RKO (cell line): ENCODE measurements at places on chromosomes 6 and 20.
A peak's percentile ranks its signal among the peaks of the same experiment; 100 is the strongest.

DNA sequence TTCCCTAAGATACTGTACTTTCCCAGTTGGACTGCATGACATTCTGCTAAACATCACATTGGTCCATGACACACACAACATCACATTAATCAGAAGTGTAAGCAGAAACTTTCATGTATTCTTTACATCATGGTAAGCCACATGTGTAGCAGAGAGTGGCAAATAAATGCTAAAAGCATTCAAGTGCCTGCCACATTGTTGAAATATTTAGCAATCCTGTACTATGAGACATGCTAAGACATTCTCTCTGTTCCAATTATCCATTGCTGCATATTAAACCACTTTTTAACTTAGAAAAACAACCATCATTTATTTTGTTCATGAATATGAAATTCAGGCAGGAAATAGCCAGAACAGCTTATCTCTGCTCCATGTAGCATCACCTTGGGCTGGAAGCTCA lies 207.7 kb upstream of the GJE1 start:
- DNase-seq, result no peak

DNA sequence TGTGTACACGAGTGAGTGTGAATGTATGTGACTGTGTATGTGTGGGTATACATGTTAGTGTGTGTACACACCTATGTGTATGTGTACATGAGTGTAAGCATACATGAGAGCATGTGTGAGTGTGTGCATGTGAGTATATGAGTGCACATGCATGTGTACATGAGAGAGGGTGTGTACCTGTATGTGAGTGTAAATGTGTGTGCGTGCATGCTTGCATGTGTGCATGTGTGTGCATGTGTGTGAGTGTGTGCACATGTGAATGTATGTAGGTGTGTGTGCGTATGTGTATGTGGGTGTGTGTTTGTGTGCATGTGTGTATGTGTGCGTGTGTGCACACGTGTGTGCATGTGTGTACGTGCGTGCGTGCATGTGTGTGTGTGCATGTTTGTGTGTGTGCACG lies 183.4 kb downstream of the BMP7 start:
- no peak for DNase-seq

DNA sequence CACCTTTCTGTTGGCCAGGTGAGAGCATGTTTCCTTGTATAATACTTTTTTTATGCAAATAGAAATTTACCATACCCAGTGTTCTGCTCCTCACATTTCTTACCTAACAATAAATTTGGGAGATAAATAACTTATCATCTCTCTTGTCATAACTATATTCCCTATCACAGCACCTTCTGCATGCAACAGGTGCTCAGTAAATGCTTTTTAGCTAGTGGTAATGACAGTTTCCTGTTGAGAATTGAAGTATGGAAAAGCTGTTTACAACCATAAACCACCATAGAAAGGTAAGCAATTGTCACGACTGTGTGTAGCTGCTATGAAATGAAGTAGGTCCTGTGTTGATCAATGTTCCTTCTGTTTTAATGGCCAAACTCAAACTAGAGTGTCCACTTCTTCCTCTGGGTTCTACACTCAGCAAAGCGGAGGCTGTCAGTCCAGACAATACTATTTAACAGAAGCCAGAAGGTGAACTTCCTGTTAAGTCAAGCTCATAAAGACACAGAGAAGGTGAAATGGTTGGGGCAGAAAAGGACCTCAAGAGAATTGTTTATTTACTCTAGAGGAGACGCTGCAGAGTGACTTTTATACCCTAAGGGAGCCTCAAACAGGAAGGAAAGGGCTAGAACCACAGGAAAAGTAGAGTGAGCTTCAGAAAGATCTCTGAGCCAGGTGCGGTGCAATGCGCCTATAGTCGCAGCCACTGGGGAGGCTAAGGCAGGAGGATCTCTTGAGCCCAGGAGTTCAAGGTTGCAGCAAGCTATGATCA lies 84.0 kb upstream of the SLC22A16 start:
- no peak for DNase-seq

DNA sequence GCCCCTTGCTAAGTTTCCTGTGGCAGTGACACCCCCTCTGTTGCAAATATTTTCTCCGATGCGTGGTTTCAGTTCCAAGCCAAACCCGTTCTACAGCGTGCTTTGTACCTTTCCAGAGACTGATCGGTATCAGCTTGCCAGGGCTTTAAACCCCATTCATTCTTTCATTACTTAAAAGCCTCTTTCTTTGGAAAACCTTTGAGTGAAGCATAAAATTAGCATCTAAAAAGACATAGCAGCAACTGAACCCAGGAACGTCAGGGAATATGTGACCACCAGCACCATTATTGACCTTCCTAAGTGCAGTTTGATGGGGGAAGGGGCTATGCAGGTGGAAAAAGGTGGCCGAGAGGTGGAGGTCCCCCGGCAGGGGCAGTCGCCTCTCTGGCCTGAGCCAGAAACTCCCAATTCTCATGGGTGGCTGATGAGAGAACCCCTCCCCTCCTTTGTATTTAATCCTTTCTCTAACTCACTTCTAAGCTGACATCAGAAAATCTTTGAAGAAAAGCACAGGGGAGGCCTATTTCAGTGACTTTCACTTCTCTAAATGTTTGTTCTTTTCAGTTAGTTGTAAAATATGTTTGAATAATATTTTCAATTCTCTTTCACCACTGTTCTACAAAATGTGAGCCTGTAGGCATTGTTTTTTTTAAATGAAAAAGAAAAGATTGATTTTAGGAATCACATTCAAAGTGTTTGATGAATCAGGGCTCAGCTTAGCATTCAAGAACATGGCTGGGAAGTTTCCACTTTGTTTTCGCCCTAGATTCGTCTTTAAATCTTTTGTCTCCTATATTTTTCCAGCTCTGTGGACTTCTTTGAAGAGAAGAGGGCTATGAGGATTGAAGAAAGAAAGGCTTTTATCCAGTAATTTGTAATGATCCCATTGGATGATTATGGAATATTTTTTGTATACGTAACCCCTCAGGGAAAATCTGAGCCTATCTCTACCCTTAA lies 89.2 kb downstream of the RSPH3 start:
- DNase-seq, result no peak

- peak; percentile 42 for DNase-seq
Measured at GRCh38 chr20:58224097-58224496, 4.4 kb downstream of the ANKRD60 start.

GRCh38 chr6:106134087-106134770 lies 48.1 kb downstream of the PRDM1 start:
- DNase-seq, result no peak

DNA sequence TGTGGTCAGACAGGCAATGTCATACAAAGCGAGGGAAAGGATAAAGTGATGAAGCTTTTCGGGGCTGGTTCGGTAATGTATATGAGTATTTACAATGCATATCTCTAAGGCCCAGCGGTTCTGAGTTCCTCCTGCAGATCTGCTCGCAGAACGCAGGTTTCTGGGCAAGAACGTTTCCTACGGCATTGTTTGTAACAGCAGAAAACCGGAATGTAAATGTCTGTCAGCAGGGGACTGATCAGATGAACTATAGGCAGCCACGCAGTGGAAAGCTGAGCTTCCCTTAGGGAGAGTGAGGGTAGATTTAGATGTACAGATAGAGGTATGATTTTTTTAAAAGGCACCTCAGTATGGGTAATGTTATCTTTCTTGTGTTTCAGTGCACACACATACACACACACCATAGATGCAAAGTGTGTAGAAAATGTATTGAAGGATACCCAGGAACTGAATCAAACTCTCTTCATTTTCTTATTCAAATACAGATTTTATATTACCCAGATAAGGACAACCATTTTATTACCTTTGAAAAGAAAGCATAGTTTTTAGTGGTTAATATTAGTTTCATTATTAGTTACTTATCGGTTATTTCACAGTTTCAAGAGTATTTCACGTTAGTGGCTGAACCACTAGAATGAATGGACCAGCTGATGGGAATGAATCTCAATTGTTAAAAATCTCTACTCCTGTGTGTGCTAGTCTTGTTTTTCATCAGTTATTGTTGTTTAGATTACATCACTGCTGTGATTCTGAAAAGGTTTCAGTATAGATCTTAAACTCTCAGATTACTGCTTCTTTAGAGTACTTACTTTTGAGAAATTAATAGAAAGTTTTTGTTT lies 56.2 kb downstream of the SNX9 start:
- DNase-seq, result no peak

GRCh38 chr20:38108986-38109541 lies 56.0 kb downstream of the TGM2 start:
- no peak for DNase-seq

DNA sequence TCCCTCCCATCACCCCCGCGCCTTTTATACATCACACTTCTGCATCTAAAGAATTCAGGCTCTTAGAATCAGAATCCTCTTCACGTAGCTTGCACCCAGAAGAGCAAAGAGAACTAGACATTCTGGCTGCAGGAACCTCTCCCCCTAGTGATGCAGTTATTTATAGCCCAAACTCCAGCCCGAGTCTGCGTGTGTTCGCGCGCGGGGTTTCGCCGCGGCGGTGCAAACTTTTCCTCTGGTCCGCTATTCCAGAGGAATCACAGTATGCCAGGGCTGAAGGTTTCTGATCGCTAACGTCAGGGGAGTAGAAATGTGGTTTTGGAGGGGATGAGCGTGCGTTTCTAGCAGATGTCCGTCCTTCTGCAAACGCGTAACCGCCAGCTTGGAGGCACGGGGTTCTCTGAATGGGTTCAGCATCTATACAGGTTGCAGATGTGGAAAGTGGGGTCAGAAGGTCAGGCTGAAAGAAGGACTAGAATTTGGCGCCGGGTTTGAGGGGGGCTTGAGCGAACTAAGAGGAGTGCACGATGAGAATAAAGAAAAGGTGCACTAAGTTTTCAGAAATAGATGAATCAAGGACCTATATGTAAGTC lies 1.8 kb downstream of the EPHA7 start:
- DNase-seq, result no peak

DNA sequence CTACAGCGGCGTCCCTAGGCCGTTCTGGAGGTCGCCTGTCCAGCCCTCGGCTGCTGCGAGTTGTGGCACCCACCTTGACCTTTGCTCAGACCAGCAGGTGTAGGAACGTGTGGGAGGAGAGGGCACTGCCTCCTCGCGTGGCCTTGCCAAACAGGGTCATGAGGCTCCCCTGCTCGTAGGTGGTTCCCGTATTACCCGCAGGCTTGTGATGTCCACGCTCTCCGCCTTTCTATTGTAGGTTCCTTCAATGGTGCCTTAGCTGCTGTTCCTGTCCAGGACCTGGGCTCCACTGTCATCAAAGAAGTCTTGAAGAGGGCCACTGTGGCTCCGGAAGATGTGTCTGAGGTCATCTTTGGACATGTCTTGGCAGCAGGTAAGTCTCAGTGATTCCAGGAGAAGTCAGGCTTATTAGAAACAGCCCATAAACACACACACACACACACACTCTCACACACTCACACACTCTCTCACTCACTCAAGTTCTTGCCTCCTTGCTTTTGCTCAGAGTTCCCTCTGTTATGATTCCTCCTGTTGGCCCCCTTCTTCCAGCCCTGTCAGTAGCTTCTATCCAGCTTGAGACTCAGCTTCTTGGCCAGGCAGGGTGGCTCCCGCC lies 942 bp downstream of the ACAT2 start:
- peak; percentile 38 for DNase-seq

GRCh38 chr20:17969884-17970409 lies 1.1 kb downstream of the MGME1 start:
- peak; percentile 96 for DNase-seq

DNA sequence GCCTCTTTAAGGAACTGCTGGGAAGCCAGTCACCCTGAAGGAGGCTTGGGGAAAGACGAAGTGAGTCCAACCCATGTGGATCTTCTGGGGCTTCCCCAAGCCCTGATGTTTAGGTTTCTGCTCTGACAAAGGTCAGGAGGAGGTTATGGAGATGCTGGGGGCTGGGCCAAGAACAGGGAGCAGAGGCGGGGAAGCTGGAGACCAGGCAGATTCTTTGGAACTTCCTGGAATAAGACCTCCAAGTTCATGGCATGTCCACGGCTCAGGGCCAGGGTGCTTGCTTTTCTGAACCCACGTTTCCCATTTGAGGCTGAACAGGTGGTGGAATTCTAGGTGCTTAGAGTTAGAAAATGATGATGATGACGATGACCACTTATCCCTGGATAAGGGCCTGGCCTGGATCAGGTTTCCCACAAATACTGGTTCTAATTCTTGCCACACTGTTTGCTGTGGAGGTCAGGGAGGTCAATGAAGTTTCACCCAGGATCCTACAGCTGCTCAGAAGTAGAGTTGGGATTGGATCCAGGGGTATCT lies 30.0 kb upstream of the TGM2 start:
- no peak for DNase-seq

- DNase-seq, result no peak
Measured at GRCh38 chr6:116393430-116393829, 22.7 kb downstream of the DSE start.

DNA sequence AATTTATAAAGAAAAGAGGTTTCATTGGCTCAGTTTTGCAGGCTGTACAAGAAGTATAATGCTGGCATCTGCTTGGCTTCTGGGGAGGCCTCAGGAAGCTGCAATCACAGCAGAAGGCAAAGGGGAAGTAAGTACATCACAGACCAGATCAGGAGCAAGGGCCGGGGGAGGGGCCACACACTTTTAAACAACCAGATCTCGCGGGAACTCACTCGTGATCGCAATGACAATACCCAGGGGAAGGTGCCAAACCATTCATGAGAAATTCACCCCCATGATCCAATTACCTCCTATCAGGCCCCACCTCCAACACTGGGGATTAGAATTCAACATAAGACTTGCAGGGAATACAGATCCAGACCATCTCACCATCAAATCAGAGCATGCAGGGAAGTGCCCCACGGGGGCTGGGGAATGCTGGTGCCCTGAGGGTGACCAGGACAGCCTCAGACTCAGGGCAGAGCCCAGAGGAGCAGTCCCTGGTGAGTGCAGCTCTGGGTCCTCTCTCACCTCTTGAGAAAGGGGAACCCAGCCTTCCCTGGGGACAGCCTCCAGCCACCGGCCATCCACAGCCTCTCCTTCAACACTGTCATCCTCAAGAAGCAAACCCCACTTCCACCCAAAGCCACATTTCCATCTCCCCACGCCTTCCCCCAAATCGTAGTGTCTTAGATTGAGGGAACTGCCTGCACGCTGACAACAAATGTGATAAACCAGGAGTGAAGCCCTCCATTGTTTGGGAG lies 80.7 kb downstream of the ANKRD60 start:
- no peak for DNase-seq

- DNase-seq, result no peak
Measured at GRCh38 chr20:61461461-61461860, 209.4 kb downstream of the CDH4 start.

DNA sequence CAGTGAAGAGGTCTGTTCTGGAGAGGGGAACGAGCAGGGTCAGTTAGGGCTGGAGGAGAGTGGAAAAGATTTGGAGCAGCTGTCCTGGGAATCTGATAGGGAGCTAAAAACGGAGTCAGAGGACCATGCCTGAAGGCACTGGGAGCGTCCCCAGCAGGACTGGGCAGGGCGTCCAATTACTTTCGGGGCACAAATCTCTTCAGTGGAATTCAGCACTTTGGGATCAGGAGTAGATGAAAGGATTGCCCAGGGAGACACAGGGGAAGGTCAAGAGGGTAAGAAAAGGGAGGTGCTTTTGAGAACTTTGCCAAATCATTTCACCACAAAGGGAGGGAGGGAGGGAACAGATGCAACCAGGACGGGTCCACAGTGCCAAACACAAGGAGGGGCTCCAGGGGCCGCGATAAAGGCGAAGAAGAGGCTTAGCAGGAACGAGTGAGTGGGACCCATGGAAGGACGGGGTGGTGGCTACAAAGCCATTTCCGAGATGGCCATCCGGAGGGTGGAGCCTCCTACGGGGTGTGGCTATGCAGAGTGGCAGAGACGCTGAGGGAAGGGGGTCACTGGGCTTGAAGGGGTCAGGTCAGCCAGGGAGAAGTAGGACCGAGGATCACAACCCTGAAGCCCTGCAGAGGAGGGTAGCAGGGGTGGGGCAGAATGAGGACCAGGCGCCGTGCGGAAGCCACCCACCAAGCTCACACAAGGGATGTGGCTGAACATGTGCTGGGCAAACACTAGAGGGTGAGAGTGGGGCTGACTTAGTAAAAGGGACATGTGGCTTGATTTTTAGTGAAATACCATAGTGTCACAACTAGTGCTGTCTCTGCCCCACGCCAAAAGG lies 180.0 kb upstream of the RREB1 start:
- no peak for DNase-seq
